ENCODE measurements at places on chromosomes 2 and 18.

DNA sequence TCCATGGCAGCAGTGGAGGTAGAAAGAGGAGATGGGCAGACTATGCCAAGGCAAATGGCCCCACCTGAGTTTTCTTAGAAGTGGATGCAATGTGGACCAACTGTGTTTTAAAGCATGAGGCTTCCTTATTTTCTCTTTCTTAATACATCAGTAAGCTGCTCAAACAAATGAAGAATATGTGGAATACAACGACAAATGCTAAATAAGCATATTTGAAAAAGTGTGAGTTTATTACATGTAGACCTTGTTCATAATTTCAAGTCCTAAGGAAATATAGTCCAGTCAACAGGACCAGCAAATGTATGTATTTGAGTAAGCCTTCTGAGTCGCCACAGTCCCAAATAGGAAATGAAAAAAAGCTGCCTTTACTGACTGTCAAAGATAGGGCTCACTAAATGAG is 177.8 kb downstream of the PRPF40A start:
- no peak for DNase-seq

DNA sequence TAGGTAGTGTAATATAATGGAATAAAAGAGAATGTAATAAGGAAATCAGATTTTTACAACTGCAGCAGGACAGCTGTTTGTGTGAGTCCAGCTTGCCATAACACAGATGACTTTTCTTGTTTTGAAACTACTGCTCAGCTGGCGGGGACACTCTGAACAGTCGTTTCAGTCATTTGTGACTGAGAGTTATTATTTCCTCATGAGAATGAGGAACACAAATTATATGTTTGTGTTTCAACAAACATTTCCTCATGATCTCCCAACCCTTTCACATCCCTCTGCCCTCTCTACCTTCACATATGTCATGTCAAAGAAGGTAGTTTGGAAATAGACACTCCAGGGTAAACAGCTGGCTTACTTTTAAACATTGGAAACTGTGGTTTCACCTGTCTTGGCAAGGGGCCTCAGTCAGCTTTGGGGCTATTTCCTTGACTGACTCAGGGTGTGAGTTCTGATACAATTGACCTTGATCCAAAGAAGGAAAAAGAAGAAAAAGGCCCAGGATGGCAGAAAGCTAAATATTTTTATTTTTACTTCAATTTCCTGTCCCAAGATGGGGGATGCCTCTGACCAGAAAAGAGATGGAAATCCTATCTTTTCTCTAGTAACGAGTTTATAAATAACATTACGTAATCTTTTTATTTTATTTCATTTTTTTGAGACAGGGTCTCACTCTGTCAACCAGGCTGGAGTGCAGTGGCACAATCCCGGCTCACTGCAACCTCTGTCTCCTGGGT is 593 bp downstream of the SP140L start:
- no peak for DNase-seq

- no peak for DNase-seq
Observed at GRCh38 chr2:16738361-16739225, 73.0 kb upstream of the CYRIA start.

DNA sequence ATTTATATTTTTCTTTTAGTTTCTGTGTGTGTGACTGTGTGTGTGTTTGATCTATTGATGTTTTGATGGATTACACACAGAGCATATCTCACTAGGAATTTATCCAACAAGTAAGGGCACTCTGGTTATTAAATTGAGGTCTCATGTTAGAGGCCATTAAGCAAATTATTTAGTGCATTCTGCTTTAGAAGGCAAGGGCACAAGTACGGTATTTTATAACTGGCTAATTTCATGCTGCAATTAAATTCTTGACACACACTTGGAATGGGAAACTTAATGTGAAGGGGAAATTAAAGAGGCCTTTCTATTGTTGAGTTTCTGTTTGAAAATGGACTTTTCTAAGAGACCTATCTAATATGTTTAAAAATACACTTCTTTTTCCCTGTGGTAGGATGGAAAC is 25.8 kb downstream of the NYAP2 start:
- no peak for DNase-seq

- DNase-seq, result no peak
Observed at GRCh38 chr2:128796321-128796720, 477.7 kb upstream of the HS6ST1 start.

- no peak for DNase-seq
Observed at GRCh38 chr2:224319750-224320149, 82.2 kb downstream of the FAM124B start.

DNA sequence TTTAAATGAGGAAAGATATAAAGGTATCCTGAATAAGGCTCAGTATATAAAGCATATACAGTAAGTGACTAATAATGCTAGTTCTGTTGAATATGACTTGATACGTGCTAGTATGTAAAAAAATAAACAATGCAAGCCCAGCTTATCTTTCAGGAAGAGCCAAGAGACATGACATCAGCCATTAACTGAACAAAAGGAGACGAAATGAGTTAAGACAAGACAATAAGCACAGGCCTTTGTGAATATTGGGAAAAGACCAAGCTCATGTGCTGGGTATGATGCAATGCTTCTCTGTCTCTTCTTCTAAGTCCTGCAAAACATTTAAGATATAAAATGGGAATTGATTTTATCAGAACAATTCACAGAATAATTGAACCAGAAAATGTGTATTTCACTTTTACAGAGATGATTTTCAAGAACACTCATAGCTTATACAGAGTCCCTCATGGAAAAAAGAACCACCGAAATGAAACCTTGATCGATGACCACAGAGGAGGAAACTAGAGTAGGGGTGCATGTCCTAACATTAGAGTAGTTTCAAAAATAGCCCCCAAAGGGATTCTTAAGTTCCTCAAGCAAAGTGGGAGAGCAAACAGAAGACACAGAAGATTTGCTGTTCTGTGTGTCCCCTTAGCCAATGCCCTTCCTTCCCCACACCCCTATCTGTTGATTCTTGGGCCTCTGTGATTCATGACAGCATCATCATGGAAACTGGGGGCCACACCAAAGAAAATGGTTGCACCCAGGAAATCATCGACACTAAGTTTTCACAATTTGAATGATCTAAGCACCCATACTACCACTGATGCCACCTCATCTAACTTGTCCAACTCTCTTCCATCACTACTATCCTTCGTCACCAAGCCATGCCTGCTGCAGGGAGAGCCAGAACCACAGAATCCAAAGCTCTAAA is 68.0 kb upstream of the CRIM1 start:
- peak; percentile 86 for DNase-seq

DNA sequence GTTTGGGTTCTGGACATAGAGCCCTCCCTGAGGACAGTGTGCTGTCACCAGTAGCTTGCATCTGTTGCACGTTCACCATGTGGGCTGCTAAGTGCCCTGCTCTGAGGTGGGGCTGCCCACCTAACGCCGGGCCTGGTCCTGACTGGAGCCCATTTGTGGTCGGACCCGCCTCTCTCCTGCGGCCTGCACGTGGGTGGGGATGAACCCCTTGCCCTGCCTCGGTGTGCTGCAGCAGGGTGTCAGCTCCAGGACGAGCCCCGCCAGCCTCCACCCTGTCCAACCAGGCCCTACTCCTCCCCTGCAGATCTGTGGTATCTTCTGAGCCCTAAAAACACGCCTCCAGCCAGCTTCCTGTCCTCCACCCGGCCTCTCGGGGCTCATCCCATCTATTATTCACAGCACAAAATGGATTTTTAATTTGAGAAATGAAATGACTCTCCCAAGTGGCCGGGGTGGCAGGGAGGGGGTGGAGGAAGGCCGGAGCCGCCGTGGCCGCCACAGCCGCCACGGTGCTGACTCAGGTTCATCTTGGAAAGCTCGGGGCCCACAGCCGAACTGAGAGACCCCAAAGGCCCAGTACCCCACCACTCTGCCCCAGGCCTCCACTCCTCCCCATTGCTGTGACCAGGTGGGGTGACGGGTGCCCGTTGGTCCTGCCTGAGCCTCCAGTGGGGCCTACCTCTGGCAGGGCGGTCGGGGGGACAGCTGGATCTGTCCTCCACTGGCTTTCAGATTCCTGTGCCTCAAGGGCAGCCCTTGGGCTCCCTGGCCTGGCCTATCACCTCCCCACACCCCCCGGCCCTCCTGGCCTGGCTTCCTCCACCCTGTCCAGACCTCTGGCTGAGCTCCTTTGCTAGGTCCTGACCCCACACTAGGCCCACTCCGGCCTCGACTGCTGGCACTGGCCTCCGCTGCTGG is 2.8 kb upstream of the ECEL1 start:
- no peak for DNase-seq

- no peak for DNase-seq
Observed at GRCh38 chr18:12401881-12402280, 5.8 kb upstream of the PRELID3A start.

DNA sequence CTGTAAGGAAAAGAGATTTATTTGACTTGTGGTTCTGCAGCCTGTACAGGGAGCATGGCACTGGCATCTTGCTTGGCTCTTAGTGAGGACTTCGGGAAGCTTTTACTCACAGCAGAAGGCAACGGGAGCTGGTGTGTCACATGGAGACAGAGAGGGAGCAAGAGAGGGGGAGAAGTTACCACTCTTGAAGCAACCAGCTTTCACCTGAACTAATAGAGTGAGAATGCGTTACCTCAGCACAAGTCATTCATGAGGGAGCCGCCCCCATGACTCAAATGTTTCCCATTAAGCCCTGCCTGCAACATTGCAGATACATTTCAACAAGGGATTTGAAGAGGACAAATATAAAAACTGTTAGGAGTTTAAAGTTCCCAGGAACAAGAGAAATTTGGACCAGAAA is 190.0 kb downstream of the CYRIA start:
- DNase-seq, result no peak

DNA sequence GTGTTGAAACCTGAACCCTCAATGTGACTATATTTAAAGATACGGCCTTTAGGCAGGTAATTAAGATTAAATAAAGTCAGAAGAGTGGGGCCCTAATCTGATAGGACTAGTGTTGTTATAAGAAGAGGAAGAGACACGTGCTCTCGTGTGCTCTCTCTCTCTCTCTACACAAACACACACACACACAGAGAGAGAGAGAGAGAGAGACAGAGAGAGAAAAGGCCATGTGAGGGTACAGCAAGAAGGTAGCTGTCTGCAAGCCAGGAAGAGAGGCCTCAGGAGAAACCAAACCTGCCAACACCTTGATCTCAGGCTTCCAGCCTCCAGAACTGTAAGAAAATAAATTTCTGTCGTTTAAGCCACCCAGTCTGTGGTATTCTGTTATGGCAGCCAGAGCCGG is 106.7 kb downstream of the FTCDNL1 start:
- DNase-seq, result no peak

GRCh38 chr2:204027091-204027490 is 90.5 kb downstream of the ICOS start:
- peak; percentile 13 for DNase-seq

GRCh38 chr18:10530002-10530401 is 4.2 kb downstream of the NAPG start:
- no peak for DNase-seq

DNA sequence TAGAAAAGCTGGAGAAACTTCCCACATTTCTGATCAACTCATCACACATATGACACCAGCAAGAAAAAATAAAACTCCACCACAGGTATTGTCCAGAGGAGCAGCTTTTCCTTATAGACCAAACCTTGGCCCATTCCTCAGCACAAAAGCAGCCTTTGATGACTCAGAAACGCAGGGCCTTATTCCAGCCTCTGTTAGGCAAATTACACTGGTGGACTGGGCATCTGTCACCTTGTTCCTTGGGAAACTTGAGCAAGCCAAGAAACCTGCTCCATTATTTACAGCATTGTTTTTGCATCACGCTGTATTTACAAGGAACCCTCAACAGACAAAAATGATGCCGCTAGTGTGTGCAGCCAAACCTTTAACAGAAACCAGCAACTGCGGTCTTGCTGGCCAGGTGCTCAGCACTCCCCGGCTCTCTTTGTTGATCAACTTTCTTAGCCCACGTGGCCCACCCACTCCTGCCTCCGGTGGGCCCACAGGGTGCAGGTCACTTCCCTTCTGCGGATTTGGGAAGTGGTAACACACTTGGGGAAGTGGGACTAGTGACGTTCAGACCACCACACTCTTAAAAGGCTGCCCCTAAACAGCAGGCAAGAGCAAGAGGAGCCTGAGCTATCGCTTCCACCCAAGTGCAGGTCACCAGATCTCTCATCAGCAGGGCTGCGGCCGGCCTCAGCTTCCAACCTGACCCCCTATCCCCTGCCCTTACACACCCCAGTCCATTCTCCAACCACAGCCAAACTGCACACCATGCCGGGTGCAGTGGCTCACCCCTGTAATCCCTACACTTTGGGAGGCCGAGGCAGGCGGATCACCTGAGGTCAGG is 1.5 kb downstream of the AP1S3 start:
- no peak for DNase-seq

- peak; percentile 47 for DNase-seq
Observed at GRCh38 chr2:30106543-30106942, 40.3 kb upstream of the YPEL5 start.

- peak; percentile 80 for DNase-seq
Observed at GRCh38 chr2:191688934-191689695, 11.2 kb downstream of the NABP1 start.

- peak; percentile 19 for DNase-seq
Observed at GRCh38 chr2:238720232-238720672, 127.6 kb upstream of the TWIST2 start.

GRCh38 chr18:29188760-29189159 is 1011.8 kb upstream of the CDH2 start:
- peak; percentile 31 for DNase-seq

- DNase-seq, result peak; percentile 82
Observed at GRCh38 chr18:69840445-69840844, 107.2 kb downstream of the CD226 start.

DNA sequence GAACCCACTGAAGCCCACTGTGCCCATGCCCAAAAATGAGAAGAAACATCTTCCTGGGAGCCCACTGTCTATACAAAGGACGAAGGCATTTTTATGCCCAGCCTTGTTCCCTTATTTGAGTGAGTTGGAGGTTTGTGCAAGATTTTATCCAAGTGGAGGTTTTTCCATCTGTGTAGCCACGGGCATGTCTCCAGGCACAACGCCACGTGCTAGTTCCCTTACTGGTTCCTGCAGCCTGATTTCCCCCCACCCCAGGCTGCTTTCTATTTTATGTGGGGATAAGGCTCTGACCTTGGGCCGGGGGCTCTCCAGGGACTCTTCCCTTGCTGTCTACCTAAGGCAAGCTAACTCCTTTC is 22.2 kb upstream of the TXNL4A start:
- DNase-seq, result no peak

- DNase-seq, result peak; percentile 65
Observed at GRCh38 chr18:9982711-9983110, 68.9 kb downstream of the VAPA start.

DNA sequence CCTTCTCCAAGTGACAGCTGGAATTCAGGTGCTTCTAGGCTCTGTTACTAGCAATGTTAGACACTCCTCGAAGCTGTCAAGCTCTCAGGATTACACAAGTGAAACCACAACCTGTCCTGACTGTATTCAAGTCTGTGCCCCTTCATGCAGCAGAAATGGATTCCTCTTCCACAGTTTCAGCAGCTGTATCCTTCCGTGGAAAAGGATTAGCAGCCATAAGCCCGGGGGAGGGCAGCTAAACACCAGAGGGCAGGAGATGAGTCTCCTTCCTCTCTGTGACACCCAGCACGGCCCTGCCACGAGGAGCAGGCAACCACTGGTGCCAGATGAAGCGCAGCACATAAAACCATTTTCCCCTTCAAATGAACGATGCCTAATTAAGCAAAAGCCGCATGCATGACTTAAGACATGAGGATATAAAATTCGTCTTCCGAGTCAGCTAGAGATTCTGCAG is 1.2 kb downstream of the ST3GAL5 start:
- peak; percentile 40 for DNase-seq

- peak; percentile 38 for DNase-seq
Observed at GRCh38 chr18:55251254-55251971, 292.2 kb upstream of the CCDC68 start.

Measured in IMR-90 (cell line).